HFF-Myc (cell line): ENCODE measurements at places on chromosomes 12 and 14.

GRCh38 chr12:112342587-112342986 is 39.6 kb downstream of the HECTD4 start:
- DNase-seq = no peak

GRCh38 chr12:65962036-65962430 is 137.8 kb downstream of the HMGA2 start:
- no peak for DNase-seq

DNA sequence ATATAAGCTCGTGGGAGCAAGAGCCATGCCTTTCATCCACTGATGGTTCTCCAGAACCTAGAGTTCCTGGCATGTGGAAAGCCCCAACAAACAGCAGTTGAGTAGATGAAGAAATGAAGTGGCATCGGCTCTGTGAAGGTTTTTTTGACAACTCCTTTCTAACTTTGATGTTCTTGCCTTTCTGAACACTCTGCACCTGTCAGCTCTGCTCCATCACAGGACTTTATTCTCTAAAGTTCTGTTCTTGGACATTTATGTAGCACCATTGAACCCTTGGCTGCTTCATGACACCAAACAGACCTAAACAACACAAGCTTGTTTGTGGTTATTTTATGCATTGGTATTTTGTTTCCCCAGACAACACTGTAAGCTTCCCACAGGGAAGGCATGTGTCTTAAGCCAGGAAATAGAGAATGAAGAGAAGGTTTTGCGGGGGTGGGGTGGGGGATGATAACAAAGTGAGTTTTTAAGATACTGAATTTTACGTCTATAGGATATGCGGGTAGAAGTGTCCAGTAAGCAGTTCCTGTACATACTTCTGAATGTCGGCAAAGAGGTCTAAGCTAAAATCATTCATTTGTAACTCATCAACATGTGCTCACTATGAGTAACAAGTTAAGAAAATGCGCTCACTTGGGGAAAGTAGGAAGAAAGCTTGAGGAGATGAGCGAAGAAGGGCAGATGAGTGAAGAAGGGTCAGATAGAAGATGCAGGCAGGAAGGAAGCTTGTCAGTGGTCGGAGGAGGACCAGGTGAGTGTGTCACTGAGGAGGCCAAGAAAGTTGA is 146.0 kb upstream of the PLEKHG7 start:
- no peak for DNase-seq

DNA sequence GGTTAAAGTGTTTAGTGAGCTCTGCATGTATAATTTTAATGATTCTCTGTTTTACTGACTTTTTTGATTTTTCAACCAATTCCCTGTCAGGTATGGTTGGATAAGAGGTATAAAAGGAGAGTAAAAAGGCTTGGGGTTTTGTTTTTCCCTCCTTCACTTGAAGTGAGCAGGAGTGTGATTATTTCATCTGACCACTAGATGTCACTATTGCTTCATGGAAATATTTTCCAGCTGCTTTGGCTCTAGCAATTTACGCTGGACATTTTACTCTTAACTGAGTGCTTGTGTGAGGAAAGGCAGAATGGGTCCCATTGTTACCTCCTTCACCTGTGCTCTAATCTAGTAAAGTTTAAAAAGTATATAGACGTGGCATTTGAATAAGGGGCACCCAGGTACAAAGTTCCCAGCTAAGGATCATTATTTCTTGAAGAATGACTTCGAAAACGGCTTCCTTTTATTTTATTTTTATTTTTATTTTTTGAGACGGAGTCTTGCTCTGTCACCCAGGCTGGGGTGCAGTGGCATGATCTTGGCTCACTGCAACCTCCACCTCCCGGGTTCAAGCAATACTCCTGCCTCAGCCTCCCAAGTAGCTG is 66.5 kb downstream of the TBC1D30 start:
- peak; percentile 50 for DNase-seq

GRCh38 chr12:52566847-52567291 is 6.8 kb downstream of the KRT74 start:
- no peak for DNase-seq

DNA sequence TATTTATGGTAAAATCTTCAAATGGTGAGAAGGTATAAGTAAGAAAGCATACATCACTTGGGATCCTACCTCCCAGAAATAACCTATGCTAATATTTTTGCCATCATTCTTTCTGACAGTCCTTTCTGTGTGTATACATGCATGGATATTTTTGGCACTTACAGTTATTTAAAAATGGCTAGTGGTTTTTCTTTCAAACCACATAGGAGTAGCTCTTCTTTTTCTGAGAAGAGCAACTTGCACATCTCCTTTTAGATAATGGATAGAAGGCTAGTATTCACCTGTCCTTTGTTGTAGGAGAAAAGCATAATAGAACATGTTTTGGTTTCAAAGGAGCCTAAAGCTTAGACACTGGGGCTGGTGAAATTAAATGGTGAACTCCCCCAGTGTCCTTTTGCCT is 87.3 kb downstream of the EMP1 start:
- DNase-seq = no peak
